ENCODE measurements at places on chromosomes 4 and X. TPM values are rescaled to one million over a fixed set of nuclear protein-coding genes. Genes with fewer than 3 reads are reported as not detected.
A peak's percentile ranks its signal among the peaks of the same experiment; 100 is the strongest.

Gene SPANXA2
- total RNA-seq, result not detected

Gene USP17L25
- not detected for total RNA-seq

Gene WNK3
- 0.22 TPM for total RNA-seq

Gene ITGB1BP2
- total RNA-seq, result 0.40 TPM

Gene RGS12
- 29.0 TPM for total RNA-seq

DNA sequence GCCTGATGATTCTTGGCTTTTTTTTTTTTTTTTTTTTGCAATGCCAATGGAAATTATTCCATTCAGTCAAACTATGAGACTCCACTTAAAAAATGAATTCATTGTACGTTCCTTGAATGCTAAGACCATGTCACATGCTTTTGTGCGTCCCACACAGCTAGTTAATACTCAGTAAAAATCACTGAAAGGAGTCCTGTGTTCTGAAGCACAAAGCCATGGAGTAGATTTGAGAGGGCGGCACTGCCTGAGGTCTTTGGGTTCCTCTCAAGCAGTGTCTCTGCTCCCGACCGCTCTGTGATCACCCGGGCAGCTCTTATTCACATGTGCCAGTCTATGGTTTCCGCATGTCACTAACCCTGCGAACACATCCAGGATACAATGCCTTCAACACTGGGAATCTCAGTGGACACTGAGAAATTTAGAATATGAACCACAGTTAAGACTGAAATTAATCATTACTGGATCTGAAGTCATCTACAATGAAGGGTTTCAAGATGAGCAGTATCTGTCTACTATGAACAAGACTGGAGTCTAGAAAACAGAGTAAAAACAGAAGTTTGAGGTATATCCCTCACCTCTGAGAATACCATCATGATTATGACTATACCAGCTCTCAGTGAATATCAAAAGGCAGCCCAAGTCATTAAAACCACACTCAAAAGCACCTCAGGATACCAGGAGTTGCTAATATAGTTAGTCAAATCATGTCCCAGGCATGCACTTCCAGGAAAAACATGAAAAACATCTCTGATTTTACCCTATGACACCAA is 193.0 kb downstream of the MGST2 start:
- DNase-seq, result no peak

DNA sequence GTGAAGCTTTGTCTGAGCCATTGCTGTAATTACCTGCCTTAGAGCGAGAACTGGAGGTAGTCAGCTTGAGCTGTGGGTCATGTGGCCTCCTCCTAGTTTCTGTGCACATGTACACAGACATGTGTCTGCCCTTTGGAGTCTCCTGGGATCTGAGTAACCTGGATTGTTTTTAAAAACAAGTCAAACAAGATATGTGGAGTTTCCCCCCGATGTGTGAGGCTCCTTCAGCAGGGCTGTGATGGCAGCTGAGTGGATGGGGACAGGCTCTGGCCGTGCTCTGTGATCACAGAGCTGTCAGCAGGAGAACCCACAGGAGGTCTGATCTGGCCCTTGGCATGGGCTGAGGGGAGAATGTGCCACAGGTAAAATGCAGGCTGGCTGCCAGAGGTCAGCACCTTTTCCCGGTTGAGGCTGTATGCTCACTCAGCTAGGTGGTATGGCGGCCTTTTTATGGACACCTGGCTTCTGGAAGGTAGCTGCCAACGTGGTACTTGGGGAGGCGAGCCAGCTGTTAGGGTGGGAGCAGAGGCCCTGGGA is 38.4 kb downstream of the NOP14 start:
- DNase-seq, result no peak

- no peak for DNase-seq
Observed at GRCh38 chr4:1403177-1403583, 3.1 kb downstream of the NKX1-1 start.

DNA sequence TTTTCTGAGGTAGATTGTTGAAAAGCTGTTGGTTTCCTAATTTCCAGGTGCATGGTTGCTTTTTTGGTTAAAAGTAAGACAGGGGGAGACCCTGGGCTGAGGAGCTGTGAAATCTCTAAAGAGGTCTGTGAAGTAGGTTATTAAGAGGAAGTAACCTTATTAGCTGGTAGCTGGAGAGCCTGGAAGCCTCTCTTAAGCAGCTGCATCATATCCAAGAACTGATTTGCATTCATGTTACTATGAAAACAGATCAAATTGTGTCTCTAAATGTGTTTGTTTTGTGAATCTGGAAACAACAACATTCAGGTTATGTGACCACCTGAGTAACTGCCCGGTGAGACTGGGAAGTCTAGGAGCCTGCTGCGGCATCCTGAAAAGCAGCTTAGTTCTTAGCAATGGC is 54.1 kb downstream of the ARHGAP10 start:
- no peak for DNase-seq

DNA sequence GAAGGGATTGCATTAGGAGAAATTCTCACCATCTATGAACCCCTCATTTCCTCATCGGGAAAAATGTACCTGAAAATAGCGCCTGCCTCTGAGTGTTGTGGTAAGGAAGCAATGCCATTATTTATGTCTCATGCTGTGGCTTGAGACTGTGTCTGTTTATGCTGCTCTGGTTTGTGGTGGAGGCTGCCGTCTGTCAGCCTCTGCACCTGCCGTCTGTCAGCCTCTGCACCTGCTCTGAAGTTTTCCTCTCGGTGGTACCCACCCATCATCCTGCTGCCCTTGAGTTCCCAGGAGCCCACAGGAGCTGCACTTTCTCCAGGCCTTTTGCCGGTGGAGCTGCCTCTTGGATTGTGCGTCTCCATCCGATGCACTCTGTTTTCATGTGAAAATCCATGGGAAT is 68.5 kb upstream of the PPP2R3B start:
- no peak for DNase-seq

GRCh38 chr4:15106399-15106798 is 104.1 kb downstream of the CPEB2 start:
- DNase-seq, result no peak

- no peak for DNase-seq
Observed at GRCh38 chrX:123085311-123085940, 98.7 kb upstream of the GRIA3 start.

DNA sequence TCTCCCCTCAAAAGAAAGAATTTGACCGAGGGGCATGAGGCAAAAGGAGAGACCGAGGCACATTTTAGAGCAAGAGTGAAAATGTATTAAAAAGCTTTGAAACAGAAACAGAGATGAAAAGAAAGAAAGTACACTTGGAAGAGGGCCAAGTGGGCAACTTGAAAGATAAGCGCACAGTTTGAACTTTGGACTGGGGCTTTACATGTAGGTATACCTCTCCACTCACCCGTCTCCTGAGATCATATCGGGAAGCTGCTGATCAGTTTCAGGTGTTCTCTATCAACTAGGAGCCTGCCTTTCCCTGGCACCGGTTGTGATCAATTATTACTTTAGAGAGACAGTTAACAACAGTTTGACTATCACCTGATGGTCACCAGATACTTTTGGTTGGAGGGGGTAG is 2666.5 kb downstream of the ARAP2 start:
- DNase-seq, result no peak

GRCh38 chr4:52657618-52658501 is 1.2 kb downstream of the USP46 start:
- no peak for DNase-seq

- no peak for DNase-seq
Observed at GRCh38 chr4:121943941-121944340, 7.9 kb downstream of the TRPC3 start.

DNA sequence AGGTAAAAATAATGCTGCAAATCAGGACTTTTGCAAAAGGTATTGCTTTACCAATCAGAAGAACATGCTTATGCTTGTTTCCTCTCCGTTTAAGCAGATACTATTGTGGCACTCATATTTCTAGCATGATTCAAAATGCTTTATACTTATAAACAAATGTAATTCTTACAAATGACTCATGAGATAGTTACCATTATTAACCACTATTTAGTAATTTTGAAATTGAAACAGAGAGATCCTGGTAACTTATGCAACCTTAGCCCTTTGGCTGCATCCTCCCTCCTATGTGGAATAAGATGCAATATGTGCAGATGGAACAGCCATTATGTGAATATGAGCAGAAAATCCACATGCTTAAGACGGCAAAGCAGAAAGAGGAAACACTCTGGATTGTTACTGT is 164.7 kb downstream of the PCDH18 start:
- no peak for DNase-seq

DNA sequence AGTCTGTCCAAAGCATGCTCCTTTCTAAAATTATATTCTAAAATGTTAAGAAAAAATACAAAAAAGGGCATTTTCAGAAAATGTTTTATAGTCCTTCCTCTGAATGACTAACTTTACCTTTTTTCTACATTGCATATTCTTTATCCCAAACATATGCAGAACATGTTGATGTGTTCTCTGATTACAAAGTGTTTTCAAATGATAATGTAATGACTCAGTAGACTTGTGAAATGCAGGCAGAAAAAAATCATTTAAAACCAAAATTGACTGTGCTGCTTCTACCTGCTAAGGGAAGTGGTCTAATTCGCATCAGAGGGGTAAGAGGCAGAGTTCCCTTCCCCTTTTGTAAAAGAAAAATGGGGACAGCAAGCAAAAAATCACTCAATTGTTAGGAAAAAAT is 22.7 kb upstream of the YTHDC1 start:
- DNase-seq, result no peak

GRCh38 chr4:150439451-150439933 is 142.5 kb upstream of the MAB21L2 start:
- DNase-seq, result no peak

DNA sequence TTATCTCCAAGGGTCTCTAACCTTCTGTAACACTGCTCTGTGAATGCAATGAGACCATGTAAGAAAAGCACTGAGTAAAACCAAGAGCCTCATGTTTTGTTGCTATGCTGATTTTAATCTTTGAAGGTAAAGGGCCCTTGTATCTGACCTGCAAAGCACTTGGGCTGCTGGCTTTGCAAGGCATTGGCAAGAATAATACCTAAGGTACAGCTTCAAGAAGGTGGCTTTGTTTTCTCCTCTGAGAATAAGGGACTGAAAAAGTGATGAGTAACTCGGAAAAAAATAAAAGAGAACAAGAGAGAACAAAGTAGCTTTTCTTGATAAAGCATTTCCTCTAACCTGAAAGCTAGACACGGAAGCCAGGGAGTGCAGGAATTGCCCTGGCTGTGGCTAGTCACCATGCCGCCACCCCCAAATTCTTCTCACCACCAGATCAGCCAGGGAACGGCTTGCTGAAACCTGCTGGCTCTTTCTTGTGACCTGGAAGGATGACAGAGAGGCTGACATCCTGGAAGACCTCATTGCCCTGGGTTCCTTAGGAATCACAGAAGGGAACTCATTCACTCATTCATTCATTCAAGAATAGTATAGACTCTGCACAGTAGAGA is 41.8 kb upstream of the HS3ST1 start:
- peak; percentile 16 for DNase-seq

- no peak for DNase-seq
Observed at GRCh38 chrX:1283741-1284140, 15.1 kb downstream of the CSF2RA start.
